ENCODE measurements at places on chromosomes 16 and 17.

DNA sequence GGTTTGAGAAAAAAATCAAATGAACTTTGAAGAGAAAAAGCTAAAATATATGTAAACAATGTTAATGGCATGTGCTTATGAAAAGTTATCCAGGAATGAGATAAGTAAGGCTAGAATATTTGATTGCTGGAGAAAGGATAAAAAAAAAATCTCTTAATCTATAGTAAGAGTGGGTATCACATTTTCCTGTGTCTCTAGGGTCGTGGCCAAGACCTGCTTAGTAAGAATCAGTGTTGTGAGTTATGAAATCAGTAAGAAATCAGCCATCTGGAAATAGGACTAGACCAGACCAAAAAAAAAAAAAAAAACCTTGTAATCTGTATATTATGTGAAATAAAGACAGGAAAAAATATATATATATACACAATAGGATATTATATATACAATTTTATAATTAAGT lies 1153.9 kb downstream of the CDH11 start:
- DNase-seq, result no peak

DNA sequence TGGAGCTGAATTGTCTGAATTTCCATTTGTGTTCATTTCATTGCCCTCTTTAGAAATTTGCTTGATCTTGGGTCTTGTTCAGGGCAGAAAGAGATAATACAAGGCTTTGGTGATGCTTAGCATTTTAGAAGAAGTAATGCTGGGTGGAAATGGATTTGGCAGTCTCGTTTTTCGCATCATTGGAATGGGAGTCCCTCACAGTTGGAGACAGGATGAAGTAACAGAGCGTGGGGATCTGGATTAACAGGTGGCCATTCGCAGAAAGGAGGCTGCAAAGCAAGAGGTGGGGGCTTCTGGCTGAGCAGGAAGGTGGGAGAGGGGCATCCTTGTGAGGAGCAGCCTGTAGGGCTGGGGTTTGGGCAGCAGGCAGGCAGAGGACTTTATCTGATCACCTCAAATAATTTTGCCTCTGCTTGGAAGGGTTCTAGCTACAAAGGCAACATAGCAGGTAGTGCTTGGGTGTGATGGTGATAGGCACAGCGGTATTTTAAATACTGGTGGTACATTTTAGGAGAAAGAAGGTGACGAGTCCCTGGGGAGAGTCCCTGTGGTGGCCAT lies 17.0 kb downstream of the KSR1 start:
- no peak for DNase-seq

- peak; percentile 22 for DNase-seq
Measured at GRCh38 chr17:36705874-36706731, 104.7 kb downstream of the MRM1 start.

GRCh38 chr17:49814781-49815529 lies 26.5 kb downstream of the KAT7 start:
- no peak for DNase-seq

- DNase-seq, result no peak
Measured at GRCh38 chr17:73495641-73496040, 148.6 kb downstream of the SDK2 start.

GRCh38 chr17:31068291-31068690 lies 26.5 kb upstream of the NF1 start:
- DNase-seq, result peak; percentile 7

DNA sequence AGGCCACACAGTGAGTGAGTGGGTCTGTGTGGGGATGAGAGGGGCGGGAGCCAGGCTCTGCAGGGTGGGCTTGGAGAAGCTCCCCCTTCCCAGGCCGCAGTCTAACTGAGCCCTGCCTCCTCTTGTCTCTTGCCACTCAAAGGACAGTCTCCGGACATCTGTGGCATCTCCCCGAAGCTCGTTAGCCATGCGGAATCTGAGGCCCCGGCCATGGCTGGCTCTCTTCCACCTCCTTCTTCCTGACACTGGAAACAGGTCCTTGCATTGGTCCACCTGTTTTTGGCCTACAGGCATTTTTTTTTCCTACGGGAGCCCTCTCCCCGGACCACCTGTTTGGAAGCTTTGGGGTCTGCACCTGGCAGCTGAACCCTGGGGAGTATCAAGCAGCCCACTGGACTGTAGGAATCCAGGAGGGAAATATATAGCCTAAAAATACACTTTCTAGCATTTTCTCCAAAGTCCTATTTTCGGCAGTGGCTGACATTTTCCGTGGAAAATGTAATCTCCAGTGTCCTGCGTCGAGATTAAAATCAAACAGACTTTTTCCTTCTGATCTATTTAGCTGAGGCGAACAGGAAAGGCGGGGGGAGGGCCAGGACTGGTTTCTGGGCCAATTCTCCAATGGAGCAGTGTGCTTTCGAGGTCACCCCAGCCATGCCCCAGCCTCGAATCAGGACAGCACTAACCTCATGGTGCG lies 9.1 kb downstream of the ATP2A3 start:
- no peak for DNase-seq

DNA sequence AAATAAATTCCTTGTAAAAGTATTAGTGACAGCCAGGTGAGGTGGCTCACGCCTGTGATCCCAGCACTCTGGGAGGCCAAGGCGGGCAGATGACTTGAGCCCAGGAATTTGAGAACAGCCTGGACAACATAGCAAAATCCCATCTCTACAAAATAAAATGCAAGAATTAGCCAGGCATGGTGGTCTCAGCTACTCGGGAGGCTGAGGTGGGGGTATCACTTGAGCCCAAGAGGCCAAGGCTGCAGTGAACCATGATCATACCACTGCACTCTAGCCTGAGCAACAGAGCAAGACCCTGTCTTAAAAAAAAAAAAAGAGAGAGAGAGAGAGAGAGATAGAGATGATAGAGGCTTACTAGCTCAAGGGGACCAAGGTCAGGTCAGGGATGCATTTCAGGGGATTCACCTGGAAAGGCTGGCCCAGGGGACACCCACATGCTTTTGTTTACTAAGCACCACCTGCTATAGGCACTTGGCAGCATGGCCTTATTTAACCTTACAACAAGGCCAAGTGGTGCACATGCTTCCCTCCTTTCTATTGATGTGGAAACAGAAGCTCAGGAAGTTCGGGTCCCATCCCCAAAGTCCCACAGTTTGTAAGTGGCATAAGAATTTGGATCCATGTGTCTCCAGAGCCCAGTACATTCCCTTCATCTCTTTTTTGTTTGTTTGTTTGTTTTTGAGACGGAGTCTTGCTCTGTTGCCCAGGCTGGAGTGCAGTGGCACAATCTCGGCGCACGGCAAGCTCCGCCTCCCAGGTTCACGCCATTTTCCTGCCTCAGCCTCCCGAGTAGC lies 12.4 kb upstream of the SRCIN1 start:
- no peak for DNase-seq

GRCh38 chr16:30541502-30542329 lies 7.1 kb upstream of the ZNF747 start:
- DNase-seq, result peak; percentile 42

DNA sequence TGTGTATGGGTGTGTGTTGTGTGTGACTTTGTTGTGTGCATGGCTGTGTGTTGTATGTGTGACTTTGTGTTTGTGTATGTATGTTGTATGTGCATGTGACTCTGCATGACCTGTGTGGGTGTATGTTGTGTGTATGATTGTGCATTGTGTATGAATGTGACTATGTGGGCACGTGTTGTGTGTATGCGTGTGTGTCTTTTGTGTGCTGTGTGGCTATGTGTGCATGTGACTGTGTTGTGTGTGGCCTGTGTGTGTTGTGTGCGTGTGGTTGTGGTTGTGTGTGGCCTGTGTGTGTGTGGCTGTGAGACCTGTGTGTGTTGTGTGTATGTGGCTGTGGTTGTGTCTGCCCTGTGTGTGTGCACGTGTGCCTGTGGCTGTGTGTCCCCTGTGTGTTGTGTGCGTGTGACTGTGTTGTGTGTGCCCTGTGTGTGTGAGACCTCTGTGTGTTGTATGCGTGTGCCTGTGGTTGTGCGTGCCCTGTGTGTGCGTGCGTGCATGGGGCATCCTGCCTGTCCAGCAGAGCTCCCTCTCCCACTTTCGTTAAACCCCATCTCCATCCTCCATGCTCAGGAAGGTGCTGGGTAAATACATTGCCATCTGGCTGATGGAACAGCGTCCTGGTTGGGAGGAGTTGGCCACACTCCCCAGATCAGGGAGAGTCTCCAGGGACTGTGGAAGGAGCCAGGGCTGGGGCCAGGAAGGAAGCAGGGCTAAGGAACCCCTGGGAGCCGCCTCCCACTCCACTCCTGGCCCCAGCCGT lies 90.1 kb upstream of the GSE1 start:
- DNase-seq, result peak; percentile 81

DNA sequence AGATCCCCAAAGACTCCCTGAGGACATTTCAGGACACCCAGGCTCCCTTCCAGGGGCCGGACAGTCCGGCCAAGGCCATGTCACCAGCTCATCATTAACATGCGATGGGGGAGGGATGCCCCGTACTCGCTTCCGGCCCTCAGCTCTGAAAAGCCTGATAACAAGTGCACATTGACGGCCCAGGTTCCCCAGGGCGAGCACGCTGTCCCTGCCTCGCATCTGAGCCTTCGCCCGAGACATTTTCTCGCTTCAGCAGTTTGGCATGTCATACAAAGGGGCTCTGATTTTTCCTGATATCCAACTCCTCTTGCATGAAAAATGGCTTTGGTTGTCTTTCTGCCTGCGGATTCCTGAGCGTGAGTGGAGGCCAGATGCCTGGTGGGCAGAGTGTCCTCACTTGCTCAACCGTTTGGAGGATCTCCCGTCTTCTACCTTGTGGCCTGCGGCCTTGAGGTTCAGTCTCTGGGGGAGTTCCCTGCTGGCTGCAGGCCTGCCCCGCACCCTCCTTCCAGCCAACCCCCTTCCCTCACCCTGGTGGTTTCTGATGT lies 14.1 kb downstream of the CACNG4 start:
- DNase-seq, result peak; percentile 21

GRCh38 chr17:82752371-82753200 lies 721 bp downstream of the TBCD start:
- no peak for DNase-seq

DNA sequence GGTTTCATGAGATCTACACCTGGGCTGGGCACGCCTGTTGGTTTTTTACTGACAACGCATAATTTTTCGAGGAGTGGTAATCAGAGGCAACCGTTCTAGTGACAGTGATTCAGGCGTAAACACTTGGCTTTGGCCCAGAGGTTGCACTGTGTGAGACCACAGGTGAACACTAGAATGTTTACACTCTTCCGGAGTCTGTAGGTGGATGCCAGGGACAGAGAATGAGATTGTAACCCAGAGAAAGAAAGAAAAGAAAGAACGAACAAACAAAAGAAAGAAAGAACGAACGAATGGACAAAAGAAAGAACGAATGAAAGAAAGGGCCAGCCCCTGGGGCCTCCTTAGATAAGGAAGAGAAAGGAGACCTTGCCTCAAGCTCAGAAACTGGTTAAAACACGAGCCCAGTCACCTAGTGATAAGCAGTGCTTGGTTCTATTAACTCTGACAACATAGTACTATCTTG lies 113.2 kb downstream of the PRKCB start:
- no peak for DNase-seq

GRCh38 chr17:82195675-82196672 lies 16.7 kb downstream of the CCDC57 start:
- no peak for DNase-seq

- DNase-seq, result no peak
Measured at GRCh38 chr17:81195941-81196495, 26.7 kb downstream of the CEP131 start.

DNA sequence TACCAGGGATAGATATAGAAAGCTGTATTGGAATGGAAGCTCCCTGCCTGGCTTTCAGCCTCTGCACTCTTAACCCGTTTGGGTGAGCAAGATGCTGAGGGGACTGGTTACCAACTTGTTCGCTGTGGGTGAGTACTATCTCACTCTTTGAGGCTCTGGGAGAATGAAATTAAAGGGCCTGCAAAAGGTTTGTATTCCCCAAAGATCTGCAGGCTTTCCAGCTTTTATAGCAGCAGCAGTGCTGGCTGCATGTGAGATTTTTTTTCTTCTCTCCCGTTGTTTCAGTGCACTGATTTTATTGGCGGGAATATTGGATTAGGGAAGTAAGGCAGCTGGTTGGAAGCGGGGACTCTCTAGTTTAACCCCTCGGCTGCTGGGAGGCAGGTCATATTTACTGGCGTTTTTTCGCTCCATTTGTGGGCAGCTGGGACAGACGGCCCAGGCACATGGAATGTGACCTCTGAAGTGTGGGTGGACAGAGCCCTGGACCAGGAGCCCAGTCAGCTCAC lies 30.9 kb downstream of the C17orf75 start:
- DNase-seq, result no peak

GRCh38 chr16:16175296-16175695 lies 48.0 kb downstream of the ABCC6 start:
- DNase-seq, result no peak

DNA sequence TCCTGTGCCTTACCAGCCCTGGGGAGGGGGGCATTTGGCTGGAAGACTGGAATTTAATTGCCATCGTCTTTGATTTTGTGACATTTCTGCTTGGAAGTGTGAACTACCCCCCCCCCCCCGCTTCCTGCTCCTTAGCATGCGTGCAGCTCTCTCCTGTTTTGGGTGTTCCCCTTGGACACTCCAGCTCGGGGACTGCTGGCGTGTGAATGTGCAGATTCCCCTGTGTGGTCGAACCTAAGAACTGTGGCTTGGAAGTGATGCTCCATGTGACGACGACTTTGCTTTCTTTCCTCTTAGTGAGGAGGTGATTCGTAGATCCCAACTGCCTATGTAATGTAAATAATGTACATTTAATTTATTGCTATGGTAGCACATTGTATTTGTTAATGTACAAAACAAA lies 26.1 kb downstream of the OR1D5 start:
- no peak for DNase-seq

- DNase-seq, result no peak
Measured at GRCh38 chr17:76027159-76027839, at the start of gene EVPL. EVPL (minus strand) TSS chr17:76027306; CDS start chr17:76027198, 108 bp downstream.

DNA sequence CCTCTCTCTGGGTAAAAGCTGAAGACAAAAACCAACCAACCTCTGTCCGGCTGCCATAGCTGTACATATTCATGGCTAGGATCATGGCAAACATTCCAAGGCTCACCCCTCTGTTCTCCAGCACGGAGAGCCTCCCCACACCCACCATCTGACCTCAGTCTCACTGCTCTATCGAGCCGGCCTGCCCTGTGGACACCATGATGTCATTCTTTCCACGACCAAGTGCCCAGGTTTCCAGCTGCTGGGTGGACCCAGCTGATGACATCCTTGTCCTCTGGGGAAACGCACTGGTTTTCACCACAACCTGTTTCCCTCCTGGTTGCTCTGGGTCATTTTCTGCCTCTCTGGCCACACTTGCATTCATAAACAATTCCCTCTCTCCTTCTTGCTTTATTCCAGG lies 67.7 kb downstream of the NDEL1 start:
- no peak for DNase-seq

- peak; percentile 31 for DNase-seq
Measured at GRCh38 chr16:52976539-52977167, 76.0 kb downstream of the CHD9NB start.

DNA sequence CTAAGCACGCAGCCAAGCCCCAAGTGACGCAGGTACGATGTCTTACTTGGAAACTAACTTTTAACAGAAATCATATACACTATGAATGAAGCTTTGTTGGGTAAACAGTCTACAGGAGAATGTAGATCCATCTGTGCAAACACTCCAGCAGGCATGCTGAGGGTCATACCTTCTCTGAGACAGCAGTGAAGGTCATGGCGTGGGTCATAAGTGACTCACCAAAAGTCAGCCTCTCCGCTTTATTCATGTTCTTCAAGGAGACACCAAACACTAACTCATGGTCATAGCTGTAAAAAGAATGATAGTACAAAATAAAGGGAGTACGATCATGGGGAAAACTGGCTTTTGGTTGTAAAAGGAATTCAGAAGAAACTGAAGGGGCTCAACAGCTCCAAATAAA lies 20.6 kb downstream of the BLMH start:
- DNase-seq, result no peak
